ENCODE measurements at places on chromosomes 7 and 10.
A peak's percentile ranks its signal among the peaks of the same experiment; 100 is the strongest.

DNA sequence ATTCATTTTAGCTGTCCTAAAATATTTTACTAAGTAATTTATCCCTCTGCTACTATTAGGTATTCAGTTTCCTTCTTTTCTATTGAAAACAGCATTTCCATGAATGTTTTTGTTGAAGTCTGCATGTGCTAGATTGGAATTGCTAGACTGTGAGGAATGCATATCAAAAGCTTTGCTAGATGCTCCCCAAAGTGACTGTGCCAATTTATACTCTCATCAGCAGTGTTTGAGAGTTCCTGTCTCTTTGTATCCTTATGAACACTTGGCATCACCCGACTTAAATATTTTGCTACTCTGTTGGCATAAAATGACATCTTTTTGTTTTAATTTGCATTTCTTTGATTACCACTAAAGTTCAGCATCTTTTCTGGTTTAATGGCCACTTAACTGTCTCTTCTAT is 45.0 kb upstream of the PRR15 start:
- no peak for DNase-seq

- DNase-seq: no peak
Observed at GRCh38 chr7:80154656-80155333, 20.2 kb downstream of the GNAI1 start.

DNA sequence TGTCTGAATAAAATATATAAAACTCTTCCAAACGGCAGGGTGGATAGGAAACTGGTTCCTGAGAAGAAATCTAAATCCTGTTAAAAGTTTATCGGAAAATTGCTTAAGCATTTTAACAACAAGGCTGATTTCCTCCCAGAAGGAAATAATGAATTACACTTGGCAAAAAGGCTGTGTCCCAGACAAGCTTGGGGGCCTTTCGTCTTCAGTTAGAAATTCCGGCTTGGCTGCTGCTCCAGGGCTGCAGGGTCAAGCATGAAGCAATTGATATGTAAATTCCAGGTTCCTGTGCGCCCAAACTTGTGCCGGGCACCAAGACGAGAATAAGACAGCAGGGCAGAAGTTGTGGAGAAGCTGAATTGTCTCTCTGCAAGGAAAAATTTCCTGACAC is 38.0 kb upstream of the LBX1 start:
- no peak for DNase-seq

DNA sequence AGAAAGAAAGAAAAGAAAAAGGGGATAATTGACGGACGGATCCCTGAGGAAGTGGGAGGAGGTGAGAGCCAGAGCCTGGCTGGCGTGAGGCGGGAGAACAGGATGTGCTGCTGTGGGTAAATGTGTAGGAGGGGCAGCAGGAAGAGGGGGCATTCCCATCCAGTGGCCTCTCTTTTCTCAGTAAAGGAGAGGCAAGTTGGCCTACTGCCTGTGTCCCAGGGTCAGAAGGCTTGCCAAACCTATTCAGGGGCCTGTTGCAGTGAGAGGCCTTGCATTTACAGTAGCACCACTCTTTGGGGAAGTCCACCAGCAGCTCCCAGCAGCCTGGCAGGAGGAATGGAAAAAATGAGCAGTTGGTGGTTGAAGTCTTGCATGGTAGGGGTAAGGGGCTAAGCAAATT is 26.6 kb upstream of the ASCC1 start:
- peak; percentile 51 for DNase-seq

- no peak for DNase-seq
Observed at GRCh38 chr7:127477295-127478023, 85.0 kb upstream of the ZNF800 start.

DNA sequence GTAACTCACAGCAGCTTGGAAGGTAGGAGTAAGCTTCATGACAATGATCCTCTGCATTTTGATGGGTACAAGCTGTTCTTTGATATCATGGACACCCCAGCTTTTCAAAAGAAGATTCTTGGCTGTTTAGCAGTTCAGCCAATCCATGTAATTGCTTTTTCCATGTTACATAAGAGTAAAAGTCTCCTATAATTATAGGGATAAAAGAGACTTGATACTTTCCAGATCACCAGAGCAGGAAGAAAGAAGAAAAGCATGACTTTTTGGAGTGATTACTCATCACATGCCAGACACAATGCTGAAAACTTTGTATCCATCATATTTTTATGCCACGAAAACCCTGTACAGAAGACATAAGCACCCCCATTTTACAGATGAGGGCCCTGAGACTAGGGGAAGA is 1049.7 kb downstream of the NRG3 start:
- DNase-seq: no peak

DNA sequence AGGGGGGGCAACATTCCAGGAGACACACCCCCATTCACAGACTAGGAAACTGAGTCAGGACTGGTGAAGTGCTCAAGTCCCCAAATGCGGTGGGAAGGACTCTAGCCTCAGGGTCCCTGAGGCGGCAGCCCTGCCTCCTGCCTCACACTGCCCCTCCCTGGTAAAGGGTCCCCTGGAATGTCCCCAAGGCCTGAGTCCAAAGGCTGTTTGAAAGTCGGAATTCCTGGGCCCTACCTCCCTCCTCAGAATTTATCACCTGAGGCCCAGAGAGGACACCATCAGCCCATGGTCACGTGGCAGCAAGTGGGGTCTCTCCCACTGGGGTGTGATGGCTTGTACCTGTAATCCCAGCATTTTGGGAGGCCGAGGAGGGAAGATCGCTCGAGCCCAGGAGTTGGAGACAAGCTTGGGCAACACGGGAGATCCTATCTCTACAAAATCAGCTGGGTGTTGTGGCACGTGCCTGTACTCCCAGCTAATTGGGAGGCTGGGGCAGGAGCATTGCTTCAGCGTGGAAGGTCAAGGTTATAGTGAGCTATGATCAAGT is 110.3 kb upstream of the TNRC18 start:
- no peak for DNase-seq

DNA sequence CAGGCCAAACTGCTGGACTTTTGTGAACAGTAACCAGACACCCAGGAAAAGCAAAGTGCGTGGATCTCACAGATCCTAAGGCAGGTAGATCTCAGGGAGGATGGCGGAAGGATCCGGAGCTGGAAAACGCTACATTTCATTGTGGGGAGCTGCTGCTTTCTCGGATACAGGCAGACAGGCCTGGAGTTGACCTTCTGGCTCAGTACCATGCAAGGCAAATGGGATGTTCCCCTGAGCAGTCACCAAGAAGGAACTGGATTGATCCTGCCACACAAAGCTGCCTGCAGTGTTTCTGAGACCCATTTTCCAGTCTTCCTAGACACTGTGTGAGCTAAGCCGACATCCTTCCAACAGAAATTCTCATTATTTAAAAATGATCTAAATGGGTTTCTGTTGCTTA is 65.5 kb downstream of the ZRANB1 start:
- no peak for DNase-seq

DNA sequence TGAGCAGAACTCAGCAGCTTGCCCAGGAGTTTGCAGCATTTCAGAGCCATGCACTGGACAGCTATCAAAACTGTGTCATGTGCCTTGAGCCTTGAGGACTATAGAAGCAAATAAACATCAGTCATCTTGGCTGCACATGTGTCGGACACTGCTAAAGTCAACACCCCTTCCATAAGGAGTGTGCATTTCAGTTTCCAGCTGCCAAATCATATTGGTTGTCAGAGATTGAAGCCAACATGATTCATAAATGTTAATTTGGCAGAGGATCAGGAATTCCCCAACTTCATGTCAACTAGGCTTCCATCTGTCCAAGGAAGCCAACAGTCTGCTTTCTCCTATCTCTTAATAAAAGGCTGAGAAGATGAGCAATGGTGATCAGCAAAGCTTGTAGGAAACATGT is 32.8 kb downstream of the SLC16A12 start:
- no peak for DNase-seq

DNA sequence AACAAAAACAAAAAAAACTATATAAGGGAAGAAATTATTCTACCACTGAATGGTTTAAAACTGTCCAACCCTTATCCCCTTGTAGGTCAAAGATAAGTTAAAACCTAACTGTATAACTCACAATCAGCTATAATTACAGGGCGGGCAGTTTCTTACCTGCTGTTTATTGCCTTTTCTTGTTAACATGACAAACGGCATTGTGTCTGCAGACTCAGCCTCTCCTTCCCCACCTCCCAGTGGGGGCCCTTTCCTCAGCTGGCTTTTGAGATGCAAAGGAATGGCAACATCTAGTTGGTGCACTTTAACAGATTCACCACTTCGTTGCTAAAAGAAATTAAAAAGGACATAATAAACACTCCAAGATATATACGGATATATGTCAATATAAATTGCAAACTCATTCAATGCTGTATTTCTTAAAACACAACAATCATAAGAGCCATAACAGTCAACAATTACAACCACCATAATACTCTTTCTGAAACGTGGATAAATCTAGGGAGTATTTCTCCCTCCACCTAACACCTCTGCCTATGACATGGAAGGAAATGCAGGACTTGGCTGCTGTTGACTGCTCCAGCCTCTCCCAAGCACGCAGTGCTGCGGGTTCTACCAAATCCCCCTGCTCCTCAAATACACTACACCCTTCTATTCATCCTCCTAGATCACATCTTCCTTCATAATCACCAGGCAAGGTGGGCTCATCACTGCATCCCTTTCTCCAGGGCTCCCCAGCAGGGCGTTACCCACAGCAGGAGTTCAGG is 106.0 kb downstream of the UPF2 start:
- no peak for DNase-seq

GRCh38 chr7:107622894-107623293 is 37.7 kb upstream of the SLC26A4 start:
- no peak for DNase-seq

GRCh38 chr7:36100226-36100625 is 52.8 kb upstream of the EEPD1 start:
- no peak for DNase-seq

- no peak for DNase-seq
Observed at GRCh38 chr7:141630621-141631020, 71.3 kb downstream of the DENND11 start.

- no peak for DNase-seq
Observed at GRCh38 chr7:96825285-96825684, 115.6 kb upstream of the SEM1 start.

DNA sequence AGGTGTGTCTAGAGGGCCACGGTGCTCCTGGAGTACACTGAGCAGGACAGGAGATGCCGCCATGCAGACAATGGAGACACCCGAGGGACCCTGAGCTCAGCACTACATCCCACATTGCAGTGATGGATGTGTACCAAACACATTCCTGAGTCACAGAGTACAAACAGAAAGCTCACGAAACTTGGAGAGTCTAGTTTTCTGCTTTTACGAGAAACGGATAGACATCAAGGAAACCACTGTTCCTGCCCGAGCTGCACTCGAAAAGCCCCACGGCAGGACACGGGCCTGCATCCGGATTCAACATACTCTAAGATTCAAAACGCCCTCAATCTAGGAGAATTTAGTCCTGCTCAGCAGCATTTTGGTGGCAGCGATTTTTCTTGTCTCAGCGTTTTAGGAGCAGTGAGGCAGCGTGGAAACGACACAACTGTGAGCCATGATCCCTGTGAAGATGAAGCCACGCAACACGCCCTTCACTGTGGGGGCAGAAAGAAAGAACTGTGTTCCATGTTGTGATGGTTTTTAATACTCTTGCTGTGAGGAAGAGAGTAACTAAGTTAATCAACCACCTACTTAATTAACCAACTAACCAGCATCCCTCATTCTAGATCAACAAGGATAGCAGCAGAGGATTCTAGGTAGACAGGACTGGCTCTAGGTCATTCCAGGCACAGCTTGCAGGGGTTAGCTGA is 3.2 kb downstream of the TNS3 start:
- DNase-seq: peak; percentile 36

DNA sequence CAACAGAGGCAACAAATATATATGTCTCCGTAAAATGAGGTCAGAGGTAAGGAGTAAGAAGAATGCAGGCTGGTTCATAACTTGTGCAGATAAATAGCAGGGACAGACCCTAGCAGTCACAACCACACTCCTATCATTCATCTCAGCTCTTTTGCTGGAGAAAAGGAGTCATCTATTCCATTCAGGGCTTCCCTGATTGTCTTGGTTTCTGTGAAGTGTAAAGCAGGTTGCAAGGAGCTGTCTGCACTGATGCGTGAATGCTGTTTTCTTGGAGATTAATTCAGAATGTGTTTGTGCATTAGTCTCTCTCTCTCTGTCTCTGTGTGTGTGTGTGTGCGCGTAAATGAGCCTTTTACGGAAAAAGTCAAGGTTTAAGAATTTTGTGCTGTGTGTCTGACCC is 643.3 kb upstream of the SORCS1 start:
- DNase-seq: no peak

GRCh38 chr10:121698336-121698735 is 100.1 kb upstream of the FGFR2 start:
- no peak for DNase-seq

DNA sequence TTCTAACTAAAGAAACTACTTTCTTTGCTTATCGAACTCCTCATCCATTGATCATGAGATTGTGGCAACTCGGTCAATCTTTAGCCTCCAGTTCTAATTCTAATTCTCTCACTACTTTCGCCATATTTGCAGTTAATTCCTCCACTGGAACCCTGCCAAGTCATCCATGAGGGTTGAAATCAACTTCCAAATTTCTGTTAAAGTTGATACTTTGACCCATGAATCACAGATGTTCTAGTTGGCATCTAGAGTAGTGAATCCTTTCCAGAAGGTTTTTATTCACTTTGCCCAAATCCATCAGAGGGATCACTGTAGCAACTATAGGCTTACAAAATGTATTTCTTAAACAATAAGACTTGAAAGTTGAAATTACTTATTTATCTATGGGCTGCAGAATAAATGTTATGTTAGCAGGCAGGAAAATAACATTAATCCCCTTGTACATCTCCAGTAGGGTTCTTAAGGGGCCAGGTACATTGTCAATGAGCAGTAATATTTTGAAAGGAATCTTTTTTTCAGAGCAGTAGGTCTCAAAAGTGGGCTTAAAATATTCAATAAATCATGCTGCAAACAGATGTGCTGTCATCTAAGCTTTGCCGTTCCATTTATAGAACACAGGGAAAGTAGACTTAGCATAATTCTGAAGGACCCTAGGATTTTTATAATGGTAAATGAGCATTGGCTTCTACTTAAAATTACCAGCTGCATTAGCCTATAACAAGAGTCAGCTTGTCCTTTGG is 39.4 kb downstream of the CCDC71L start:
- no peak for DNase-seq

GRCh38 chr10:50384898-50385297 is 133.6 kb upstream of the ASAH2 start:
- DNase-seq: no peak

- no peak for DNase-seq
Observed at GRCh38 chr10:15120523-15120922, 23.4 kb downstream of the RPP38 start.

- no peak for DNase-seq
Observed at GRCh38 chr10:95312257-95312656, 21.5 kb upstream of the PDLIM1 start.

DNA sequence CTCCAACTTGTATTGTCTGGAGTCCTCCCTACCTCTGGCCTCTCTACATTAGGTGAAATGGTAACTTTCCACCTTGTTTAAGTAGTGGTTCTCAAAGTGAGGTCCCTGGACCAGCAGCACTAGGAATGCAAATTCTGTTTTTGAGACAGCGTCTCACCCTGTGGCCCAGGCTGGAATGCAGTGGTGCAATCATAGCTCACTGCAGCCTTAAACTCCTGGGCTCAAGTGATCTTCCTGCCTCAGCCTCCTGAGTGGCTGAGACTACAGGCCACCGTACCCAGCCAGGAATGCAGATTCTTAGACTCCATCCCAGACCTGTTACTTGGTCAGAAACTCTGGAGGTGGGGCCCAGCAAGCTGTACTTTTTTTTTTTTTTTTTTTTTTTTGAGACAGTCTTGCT is 6.8 kb upstream of the TBL2 start:
- no peak for DNase-seq
